ENCODE measurements at places on chromosomes 16 and 17. TPM values are rescaled to one million over a fixed set of nuclear protein-coding genes. Genes with fewer than 3 reads are reported as not detected.

- no peaks in the 10 kb centered on the region for H3K36me3 ChIP-seq
- peaks cover 2% of the 10 kb centered on the region for H3K4me1 ChIP-seq
- no peak overlapping the region for H3K4me3 ChIP-seq
- no peak for DNase-seq
Observed at GRCh38 chr17:74584292-74585060, 7.6 kb downstream of the CD300LD start.

DNA sequence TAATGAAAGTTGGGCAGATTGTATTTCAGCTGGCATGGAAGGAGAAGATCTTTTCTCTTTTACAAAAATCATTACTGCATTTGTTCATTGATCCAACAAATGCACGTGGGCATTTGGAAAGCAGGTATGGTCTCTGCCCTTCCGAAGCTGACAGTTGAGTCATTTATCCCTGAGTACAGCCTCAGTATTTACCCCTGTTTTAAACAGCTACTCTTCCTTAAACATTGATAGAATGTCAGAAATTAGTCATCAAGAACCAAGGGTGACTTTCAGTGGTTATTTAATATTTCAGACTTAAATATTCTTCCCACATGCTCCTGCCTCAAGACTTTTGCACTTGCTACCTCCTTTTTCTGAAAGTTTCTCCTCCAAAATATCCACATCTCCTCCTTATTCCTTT, 226.7 kb upstream of the HSBP1 start:
- DNase-seq = no peak
- H3K4me3 ChIP-seq = no peak overlapping the region
- H3K36me3 ChIP-seq = no peaks in the 10 kb centered on the region

GRCh38 chr16:53541326-53541725, 38.3 kb upstream of the AKTIP start:
- H3K27me3 ChIP-seq = no peaks in the 10 kb centered on the region
- H3K36me3 ChIP-seq = no peaks in the 10 kb centered on the region
- no peak overlapping the region for H3K4me3 ChIP-seq
- no peak overlapping the region for H3K27ac ChIP-seq
- H3K4me1 ChIP-seq = peaks cover 21% of the 10 kb centered on the region

- no peak for DNase-seq
- peaks cover 24% of the 10 kb centered on the region for H3K4me1 ChIP-seq
- no peak overlapping the region for H3K4me3 ChIP-seq
- no peak overlapping the region for H3K27ac ChIP-seq
Observed at GRCh38 chr17:30337393-30337999, 3.6 kb upstream of the TMIGD1 start.

DNA sequence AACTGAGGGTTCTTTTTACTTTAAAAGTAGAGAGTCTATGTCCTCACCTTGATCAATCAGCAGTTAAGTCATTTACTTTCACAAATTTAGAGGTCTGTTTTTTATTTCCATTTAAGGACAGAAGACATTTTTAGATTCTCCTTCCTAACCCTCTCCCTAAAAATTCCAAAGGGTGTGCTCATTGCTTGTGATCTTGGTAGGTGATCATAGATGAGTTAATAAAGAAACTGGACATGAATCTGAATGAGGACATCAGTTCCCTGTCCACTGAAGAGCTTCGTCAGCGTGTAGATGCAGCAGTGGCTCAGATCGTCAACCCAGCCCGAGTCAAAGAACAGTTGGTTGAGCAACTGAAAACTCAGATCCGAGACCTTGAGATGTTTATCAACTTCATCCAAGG, 8.8 kb downstream of the RUNDC1 start:
- peaks cover 5% of the 10 kb centered on the region for H3K36me3 ChIP-seq
- no peak for DNase-seq
- no peak overlapping the region for H3K4me3 ChIP-seq
- H3K27me3 ChIP-seq = no peaks in the 10 kb centered on the region

GRCh38 chr16:17271687-17272086, 199.1 kb downstream of the XYLT1 start:
- H3K27me3 ChIP-seq = no peaks in the 10 kb centered on the region
- no peak overlapping the region for H3K4me3 ChIP-seq
- peaks cover 37% of the 10 kb centered on the region for H3K4me1 ChIP-seq
- DNase-seq = no peak

DNA sequence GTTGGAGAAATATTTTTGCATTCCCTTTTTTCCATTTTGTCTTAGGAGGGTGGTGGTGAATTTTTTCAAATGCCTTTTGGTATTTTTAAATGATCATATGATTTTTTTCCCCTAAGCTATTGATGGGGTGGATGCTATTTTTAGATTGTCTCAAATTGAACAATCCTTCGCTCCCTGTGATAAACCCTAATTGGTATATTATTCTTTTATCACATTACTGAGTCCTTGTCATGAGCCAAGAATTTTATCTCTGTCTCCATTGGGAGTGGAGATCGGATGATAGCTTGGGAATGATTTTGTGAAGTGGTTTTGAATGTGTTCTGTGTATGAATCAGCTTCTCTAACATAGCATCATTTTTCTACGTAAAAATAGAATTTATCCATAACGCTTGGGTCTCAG, 15.4 kb downstream of the NECAB2 start:
- peaks cover 18% of the 10 kb centered on the region for H3K27me3 ChIP-seq
- no peak overlapping the region for H3K27ac ChIP-seq
- no peaks in the 10 kb centered on the region for H3K4me1 ChIP-seq
- H3K36me3 ChIP-seq = no peaks in the 10 kb centered on the region
- no peak overlapping the region for H3K4me3 ChIP-seq

- H3K27ac ChIP-seq = no peak overlapping the region
- H3K4me1 ChIP-seq = no peaks in the 10 kb centered on the region
- DNase-seq = no peak
- peaks cover 22% of the 10 kb centered on the region for H3K27me3 ChIP-seq
Observed at GRCh38 chr16:83715217-83715920, 92.4 kb upstream of the HSBP1 start.

Gene NPIPB13
- total RNA-seq = 30.3 TPM

Gene TMEM220
- total RNA-seq = 0.81 TPM

Gene PRKCB
- total RNA-seq = 122 TPM

Gene BHLHA9
- total RNA-seq = not detected

Gene NPIPA3
- total RNA-seq = 1.5 TPM

Gene SOST
- total RNA-seq = not detected

Data from T-helper 17 cell (primary cell).